ENCODE measurements at places on chromosomes 11 and 22. TPM values are rescaled to one million over a fixed set of nuclear protein-coding genes. Genes with fewer than 3 reads are reported as not detected.

- no peak overlapping the region for H3K4me3 ChIP-seq
- no peaks in the 10 kb centered on the region for H3K4me1 ChIP-seq
- no peak overlapping the region for H3K27ac ChIP-seq
- no peaks in the 10 kb centered on the region for H3K36me3 ChIP-seq
Measured at GRCh38 chr11:103806130-103806895, 230.1 kb upstream of the DDI1 start.

DNA sequence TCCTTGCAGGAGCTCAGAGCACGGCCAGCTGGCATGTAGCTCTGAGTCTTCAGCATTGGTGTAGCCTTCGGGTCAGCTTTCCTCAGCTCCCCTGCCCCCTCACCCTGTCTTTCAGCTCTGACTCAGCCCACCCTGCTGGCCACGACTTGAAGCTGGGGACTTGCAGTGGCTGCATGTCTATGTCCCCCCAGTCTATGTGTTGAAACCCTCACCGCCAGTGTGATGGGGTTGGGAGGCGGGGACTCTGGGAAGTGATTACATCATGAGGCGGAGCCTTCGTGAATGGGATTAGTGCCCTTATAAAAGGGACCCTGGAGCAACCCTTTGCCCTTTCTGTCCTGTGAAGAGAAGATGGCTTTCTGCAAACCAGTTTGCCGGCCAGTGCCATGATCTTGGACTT lies 111.1 kb downstream of the CTTN start:
- no peak for DNase-seq
- no peaks in the 10 kb centered on the region for H3K27me3 ChIP-seq
- no peak overlapping the region for H3K4me3 ChIP-seq
- H3K27ac ChIP-seq: no peak overlapping the region

DNA sequence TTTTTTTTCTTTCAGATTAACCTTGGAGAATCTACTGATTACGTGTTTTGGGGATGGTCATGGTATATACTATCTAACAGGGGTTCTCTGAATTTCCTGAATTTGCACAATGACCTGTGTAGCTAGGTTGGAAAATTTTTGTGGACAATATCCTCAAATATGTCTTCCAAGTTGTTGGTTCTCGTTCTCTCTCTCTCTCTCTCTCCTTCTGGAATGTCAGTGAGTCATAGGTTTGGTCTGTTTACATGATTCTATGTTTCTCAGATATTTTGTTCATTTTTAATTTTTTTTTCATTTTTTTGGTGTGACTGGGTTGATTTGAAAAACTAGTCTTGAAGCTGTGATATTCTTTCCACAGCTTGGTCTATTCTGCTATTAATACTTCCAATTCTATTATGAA lies 604.0 kb upstream of the ANO3 start:
- no peaks in the 10 kb centered on the region for H3K4me1 ChIP-seq
- H3K27ac ChIP-seq: no peak overlapping the region
- H3K4me3 ChIP-seq: no peak overlapping the region
- no peaks in the 10 kb centered on the region for H3K36me3 ChIP-seq

The SLC7A4 gene
- 60.3 TPM for total RNA-seq

GRCh38 chr11:133172349-133172748 lies 360.0 kb downstream of the OPCML start:
- H3K27ac ChIP-seq: no peak overlapping the region
- H3K4me3 ChIP-seq: no peak overlapping the region
- H3K4me1 ChIP-seq: no peaks in the 10 kb centered on the region
- no peaks in the 10 kb centered on the region for H3K27me3 ChIP-seq

DNA sequence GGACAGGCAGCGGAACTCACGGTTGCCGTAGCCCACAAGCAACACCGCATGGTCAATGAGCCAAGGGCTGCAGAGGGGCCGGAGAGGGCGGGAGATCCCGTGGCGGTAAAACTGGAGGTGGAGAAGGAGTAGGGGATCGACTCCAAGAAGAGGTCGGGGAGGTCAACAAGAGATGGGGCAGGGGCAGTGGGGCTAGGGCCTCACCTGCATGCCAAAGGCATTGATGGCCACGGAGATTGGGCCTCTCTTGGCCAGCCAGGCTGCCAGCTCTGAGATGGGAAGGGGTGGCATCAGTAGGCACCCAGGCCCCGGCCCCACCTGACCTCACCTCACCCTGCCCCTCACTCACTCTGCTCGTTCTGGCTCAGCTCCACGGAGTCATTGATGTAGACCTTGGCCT lies 3.9 kb downstream of the CTSF start:
- no peak overlapping the region for H3K4me3 ChIP-seq
- H3K27ac ChIP-seq: no peak overlapping the region

Data from testis (tissue), 5 donors.